ENCODE measurements at places on chromosomes 3 and 15. TPM values are rescaled to one million over a fixed set of nuclear protein-coding genes. Genes with fewer than 3 reads are reported as not detected.
A peak's percentile ranks its signal among the peaks of the same experiment; 100 is the strongest.

- H3K4me3 ChIP-seq, result no peak overlapping the region
- no peaks in the 10 kb centered on the region for H3K27me3 ChIP-seq
- DNase-seq, result no peak
- no peak overlapping the region for H3K27ac ChIP-seq
- H3K36me3 ChIP-seq, result peaks cover 39% of the 10 kb centered on the region
Measured at GRCh38 chr15:83016906-83017305, 5.5 kb upstream of the C15orf40 start.

DNA sequence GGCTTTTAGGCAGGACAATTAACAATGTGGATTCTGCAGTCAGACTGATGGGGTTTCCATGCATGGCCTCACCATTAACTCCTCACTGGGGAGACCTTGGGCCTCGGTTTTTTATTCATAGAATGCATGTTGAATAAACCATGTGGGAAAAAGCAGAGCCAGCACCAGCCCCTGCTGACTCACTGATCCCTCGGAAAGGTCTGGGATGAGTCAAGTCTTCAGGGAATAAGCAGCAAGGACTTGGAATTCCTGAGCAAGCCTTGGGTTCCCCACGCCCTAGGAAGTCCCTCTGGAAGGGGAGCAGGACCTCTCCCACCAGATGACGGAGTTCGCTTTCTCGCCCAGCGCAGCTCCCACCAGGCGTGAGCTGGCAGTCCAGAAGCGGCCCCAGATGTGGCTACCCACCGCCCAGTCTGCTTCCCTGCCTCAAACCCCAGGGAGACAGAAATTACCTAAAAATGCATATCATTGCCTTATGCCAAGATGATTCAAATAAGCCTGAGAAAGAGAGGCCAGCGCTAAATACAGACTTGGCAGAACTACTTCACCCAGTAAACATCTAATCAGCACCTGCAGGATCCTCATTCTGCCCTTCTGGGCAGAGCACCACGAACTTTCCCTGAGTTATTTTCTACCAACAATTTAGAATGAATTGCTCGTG, 45.4 kb downstream of the BTD start:
- DNase-seq, result no peak
- no peaks in the 10 kb centered on the region for H3K27me3 ChIP-seq
- H3K36me3 ChIP-seq, result no peaks in the 10 kb centered on the region
- peaks cover 49% of the 10 kb centered on the region for H3K4me1 ChIP-seq

DNA sequence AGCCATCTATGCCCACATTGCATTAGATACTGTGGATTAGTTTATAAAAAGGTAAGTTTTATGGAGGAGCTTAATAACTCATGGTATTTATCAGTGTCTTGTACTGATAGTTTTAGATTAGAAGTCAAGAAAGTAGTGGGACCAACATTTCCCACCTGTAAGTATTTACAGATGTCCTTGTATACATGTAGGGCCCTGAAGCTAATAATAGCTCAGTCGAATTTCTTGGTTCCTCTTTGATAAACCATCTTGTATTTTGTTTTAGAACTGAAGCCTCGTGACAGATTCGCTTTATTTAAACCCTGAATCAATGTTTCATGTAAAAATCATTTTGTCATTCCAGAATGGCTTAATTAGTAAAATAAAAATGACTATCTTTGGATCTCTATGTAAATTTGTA, 73.4 kb downstream of the CRYBG3 start:
- DNase-seq, result no peak
- H3K4me1 ChIP-seq, result no peaks in the 10 kb centered on the region
- no peaks in the 10 kb centered on the region for H3K36me3 ChIP-seq
- H3K27me3 ChIP-seq, result no peaks in the 10 kb centered on the region

GRCh38 chr3:132318451-132318850, 1.2 kb downstream of the ACP3 start:
- no peak for DNase-seq
- H3K36me3 ChIP-seq, result no peaks in the 10 kb centered on the region
- no peaks in the 10 kb centered on the region for H3K4me1 ChIP-seq
- H3K27ac ChIP-seq, result no peak overlapping the region
- no peak overlapping the region for H3K4me3 ChIP-seq

DNA sequence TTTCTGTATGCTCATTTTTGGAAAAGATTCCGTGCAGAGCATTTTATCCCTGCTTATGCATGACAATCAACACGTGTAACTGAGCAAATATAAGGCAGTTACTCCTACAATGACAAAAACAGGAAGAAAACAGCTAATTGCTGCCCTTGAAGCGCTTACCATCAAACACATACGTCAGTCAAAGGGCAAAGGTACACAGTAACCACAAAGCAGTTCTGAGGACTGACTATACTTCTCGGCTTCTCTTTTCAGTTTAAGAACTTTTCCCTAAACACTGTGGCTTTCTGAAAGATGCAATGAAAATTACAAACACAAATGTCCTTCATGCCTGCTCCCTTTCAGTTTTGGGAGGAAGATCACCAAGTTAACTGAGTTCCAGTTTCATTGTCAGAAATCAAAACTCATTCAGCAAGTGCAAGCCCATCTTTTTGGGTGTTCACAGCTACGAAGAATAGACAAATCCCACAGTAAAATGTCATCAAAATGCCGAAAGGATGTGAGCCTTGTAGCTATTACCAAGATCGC, 602.8 kb downstream of the FOXP1 start:
- peaks cover 75% of the 10 kb centered on the region for H3K36me3 ChIP-seq
- no peak overlapping the region for H3K4me3 ChIP-seq
- DNase-seq, result no peak
- no peaks in the 10 kb centered on the region for H3K27me3 ChIP-seq

SLC6A11 gene
- not detected for total RNA-seq

DNA sequence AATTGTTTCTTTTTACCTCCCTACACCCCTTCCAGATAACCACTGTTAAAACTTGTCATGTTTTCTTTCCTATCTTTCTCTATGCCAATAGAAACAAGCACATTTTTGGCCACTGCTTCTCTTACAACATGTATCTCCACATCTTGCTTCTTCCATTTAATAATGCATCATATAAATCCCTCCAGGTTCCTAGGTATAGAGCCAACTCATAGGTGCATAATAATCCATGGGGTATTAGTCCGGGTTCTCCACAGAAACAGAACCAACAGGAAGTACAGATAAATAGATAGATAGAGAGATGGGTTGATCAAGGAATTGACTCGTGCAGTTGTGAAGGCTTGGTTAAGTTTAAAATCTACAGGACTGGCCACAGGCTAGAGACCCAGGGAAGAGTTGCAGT, 41.5 kb upstream of the PSMD6 start:
- no peak for DNase-seq
- no peak overlapping the region for H3K4me3 ChIP-seq
- H3K4me1 ChIP-seq, result no peaks in the 10 kb centered on the region
- no peaks in the 10 kb centered on the region for H3K36me3 ChIP-seq
- H3K27ac ChIP-seq, result no peak overlapping the region

- H3K36me3 ChIP-seq, result no peaks in the 10 kb centered on the region
- DNase-seq, result no peak
- H3K4me1 ChIP-seq, result no peaks in the 10 kb centered on the region
- no peak overlapping the region for H3K27ac ChIP-seq
- no peak overlapping the region for H3K4me3 ChIP-seq
Measured at GRCh38 chr3:175457301-175457700, 598.2 kb downstream of the NAALADL2 start.

DNA sequence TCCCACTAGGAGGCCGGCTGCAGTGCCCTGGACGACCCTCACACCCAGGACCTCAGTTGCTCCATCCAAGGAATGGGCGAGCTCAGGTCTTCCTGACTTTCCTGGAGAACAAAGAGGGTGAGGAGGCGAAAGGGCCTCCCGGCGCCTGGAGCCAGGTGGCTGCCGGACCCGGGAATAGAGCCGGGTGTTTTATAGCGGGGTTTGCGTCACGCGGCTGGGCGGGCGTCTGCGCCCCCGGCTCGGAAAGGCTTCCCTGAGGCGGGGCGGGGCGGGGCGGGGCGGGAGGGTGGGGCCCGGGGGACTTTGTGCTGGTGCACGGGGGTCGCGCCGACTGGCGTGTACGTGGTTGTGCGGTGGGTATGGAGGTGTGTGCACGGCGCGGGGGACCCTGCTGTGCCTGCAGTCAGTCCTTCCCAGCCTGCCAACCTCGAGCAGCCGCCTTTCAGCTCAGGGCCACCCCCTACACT, 4.6 kb upstream of the PRKCD start:
- peaks cover 16% of the 10 kb centered on the region for H3K4me1 ChIP-seq
- no peak overlapping the region for H3K27ac ChIP-seq
- no peaks in the 10 kb centered on the region for H3K36me3 ChIP-seq
- peaks cover 34% of the 10 kb centered on the region for H3K27me3 ChIP-seq
- DNase-seq, result no peak
- H3K4me3 ChIP-seq, result no peak overlapping the region

SH2D7 gene
- total RNA-seq, result not detected

GRCh38 chr15:76994971-76995945, at the start of gene PSTPIP1:
Gene PSTPIP1, plus strand, starts transcription at chr15:76995126. Its CDS starts 448 bp downstream, at chr15:76995574.
- peak within 1 kb of the TSS; percentile 88 for H3K27ac ChIP-seq
- H3K4me3 ChIP-seq, result peak within 1 kb of the TSS; percentile 95
- DNase-seq, result peak; percentile 83
- H3K36me3 ChIP-seq, result peaks cover 15% of the 10 kb centered on the region

TM4SF1 gene
- total RNA-seq, result not detected

DNA sequence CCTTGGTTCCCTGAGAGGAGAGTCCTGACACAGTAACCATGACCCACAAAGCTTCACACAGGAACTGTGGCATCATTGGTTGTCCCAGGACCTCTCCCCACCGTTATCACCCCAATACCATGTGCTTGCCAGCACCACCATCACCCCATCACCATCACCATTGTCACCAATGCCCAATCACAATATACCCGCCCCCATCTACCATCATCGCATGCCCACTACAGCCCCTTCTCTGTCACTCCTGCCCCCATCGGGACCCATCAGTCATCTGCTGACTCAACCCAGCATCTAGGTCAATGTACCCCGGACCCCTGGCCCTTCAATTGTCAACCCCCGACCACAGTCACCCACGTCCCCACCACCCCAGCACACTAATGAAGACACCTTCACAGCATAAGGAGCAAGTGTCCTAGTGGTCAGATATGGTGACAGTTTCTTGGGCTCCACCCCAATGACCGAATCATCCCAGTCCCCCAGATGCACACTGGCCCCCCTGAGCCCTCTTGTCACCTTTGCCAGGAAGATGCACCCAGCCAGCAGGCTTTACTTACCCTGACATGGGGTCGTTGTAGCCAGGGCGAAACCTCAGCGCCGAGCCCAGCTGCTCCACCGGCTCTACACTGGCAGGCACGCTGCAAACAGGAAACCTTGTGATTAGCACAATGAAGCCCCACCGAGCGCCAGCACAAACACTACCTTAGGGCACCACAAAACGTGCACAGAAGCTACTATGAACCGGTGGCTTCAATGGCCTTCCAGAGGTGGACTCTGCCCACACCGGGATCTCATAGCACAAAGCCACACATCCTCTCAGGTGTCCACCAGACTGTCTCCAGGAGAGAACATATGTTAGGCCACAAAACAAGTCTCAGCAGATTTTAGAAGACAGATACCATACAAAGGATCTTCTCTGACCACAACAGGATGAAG, 25.1 kb downstream of the SHISA5 start:
- peaks cover 61% of the 10 kb centered on the region for H3K4me1 ChIP-seq
- peak; percentile 76 for DNase-seq
- H3K27me3 ChIP-seq, result no peaks in the 10 kb centered on the region
- H3K27ac ChIP-seq, result peak overlapping the region; percentile 75
- H3K4me3 ChIP-seq, result peak overlapping the region; percentile 47
- H3K36me3 ChIP-seq, result peaks cover 9% of the 10 kb centered on the region

DNA sequence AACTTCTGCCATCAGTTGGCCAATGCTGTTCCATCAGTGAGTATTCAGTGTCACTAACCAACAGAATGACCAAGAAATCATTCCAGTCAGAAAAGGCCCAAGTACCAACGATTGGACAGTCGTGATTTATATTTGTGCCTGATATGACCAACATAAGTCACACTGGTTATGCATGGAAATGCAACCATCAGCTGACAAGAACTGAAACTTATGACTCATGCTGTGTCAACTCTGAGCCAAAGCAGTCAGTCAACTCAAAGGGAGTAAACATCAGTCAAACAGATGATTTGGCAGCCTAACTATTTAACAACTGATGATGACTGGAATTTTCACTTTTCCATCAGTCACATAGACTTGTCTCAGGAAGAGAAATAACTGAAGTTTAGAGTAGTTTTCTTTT, 142.4 kb downstream of the ANXA2 start:
- no peaks in the 10 kb centered on the region for H3K4me1 ChIP-seq
- no peak overlapping the region for H3K4me3 ChIP-seq
- DNase-seq, result peak; percentile 55
- H3K27me3 ChIP-seq, result peaks cover 10% of the 10 kb centered on the region
- no peak overlapping the region for H3K27ac ChIP-seq
- H3K36me3 ChIP-seq, result no peaks in the 10 kb centered on the region

DNA sequence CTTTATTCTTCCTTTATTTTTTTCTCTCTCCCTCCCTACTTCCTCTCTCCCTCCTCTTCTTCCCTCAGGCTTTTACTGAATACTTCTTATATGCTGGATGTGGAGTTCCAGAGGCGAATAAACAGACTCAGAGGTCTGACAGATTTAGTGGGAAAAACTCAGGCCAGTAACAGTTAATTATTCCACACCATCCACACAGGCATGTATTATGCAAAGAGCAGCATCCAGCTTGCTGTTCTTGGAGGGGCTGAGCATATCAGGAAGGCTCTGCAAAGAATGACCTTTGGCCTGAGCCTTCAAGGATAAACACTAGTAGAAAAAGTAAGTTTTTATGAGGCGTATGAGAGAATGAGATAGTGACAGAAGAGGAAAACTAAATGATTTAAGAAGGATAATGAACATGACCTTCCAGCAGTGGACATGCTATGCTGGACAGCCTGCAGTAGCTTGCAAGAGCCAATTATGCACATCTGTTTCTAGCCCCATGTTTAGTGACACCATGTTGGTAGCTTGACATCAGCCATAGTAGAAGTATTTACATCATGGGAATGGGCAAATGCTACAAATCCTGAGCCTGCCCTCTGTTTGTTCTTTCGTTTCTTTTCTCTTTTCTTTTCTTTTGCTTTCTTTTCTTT, 387.4 kb downstream of the EPHB1 start:
- no peaks in the 10 kb centered on the region for H3K27me3 ChIP-seq
- no peaks in the 10 kb centered on the region for H3K4me1 ChIP-seq
- DNase-seq, result no peak
- no peaks in the 10 kb centered on the region for H3K36me3 ChIP-seq
- H3K4me3 ChIP-seq, result no peak overlapping the region

PLA2G4B gene
- total RNA-seq, result 33.7 TPM

GNAT1 gene
- 0.11 TPM for total RNA-seq

- H3K27me3 ChIP-seq, result peaks cover 4% of the 10 kb centered on the region
- DNase-seq, result no peak
- H3K36me3 ChIP-seq, result no peaks in the 10 kb centered on the region
- H3K4me3 ChIP-seq, result no peak overlapping the region
- no peak overlapping the region for H3K27ac ChIP-seq
Measured at GRCh38 chr3:140699516-140700231, 21.8 kb downstream of the TRIM42 start.

GRCh38 chr15:101808201-101808600, 3.8 kb upstream of the OR4F15 start:
- no peak overlapping the region for H3K4me3 ChIP-seq
- peaks cover 21% of the 10 kb centered on the region for H3K27me3 ChIP-seq
- no peak for DNase-seq
- H3K27ac ChIP-seq, result no peak overlapping the region
- no peaks in the 10 kb centered on the region for H3K36me3 ChIP-seq

INSYN1 gene
- not detected for total RNA-seq

Measured in CD4-positive, alpha-beta T cell (primary cell).